ENCODE measurements at places on chromosomes 3 and 15.

- no peak for DNase-seq
Observed at GRCh38 chr15:81948751-81949150, 97.1 kb downstream of the MEX3B start.

GRCh38 chr3:65144791-65145351, 457.1 kb upstream of the ADAMTS9 start:
- no peak for DNase-seq

DNA sequence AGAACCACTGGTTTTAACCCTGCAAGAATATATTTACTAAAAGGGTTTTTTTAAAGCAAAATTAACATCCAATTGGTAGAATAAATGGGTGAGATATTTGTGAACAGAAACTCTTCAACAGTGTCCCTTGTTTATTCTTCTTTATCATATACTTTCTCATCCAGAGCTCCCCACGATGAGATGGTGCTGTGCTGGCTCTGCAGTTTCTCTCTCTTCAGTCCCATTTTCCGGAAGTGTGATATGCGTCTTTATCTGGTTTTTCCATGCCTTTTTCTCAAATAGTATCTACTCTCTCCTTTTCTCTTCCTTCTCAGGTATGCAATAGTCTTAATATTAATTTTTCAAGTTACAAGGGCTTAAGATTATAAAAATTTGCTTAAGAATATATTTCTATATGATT, 1.5 kb downstream of the EAF2 start:
- DNase-seq: no peak

GRCh38 chr3:42117175-42118008, 26.2 kb downstream of the TRAK1 start:
- no peak for DNase-seq

GRCh38 chr15:91555312-91555711, 298.2 kb upstream of the SLCO3A1 start:
- DNase-seq: no peak

GRCh38 chr3:172625404-172625803, 85.5 kb downstream of the NCEH1 start:
- DNase-seq: no peak

DNA sequence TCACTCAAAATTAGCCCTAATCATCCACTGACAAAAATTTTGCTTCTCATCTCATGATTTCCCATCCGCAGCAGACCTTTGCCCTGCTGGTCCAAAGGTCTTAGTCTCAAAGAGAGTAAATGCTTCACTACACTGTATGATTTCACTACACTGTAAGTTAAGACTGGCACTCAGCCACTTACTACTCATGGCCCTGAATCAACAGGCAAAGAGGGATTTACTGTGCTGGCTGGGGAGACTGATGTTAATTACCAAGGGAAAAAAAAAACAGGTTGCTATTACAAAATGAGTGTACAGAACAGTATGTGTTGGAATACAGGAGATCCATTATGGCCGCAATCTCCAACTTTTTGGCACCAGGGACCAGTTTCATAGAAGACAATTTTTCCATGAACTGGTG, 214.8 kb downstream of the ZMAT3 start:
- DNase-seq: no peak

- DNase-seq: no peak
Observed at GRCh38 chr3:79286882-79287281, 480.9 kb downstream of the ROBO1 start.

DNA sequence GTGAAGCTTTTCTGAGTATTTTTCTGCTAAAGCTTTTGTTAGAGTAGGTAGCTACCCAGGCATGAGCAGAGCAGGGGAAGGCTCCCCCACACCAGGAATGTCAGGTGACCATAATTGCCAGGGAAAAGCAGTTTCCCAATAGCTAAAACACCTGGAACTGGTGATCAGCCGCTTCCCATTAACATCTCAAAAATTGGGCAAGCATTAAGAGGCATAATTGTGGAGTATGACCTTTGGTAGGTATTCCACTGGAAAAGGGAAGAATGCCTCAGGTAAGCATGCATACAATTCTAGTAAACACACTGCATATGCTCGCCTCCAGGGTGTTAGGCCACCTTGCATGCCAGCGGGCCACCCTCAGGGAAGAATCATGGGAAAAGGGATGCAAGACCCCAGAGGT, 84.5 kb downstream of the CCR1 start:
- DNase-seq: no peak

GRCh38 chr3:67044955-67045354, 46.8 kb downstream of the KBTBD8 start:
- DNase-seq: no peak

Data from activated T-cell treated with anti-CD3 and anti-CD28 coated beads for 4 hours (primary cell).